ENCODE measurements at places on chromosomes 16 and 17.

DNA sequence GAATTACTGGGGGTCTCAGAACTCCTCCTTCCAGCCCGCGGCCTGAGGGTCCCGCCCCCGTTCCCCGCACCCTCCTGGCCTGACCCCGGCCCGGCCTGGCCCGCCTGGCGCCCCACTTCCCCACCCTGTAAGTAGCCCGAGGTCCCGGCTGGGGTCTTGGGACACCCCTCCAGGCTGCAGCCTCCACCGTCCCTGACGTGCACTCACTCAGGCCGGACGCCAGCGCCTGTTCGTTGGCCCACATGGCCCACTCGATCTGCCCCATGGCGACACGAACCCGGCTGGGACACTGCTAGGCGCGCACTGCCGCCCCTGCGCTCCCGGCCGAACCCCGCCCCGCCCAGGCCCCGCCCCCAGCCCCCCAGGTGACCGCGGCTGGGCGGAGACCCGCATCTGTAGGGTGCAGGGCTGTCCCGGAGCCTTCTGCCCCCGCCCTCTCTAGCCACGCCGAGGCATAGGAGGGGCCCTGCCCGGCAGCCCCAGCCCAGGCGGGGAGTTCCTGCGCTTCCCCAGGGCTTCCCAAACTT is at the start of gene CYBA:
Gene CYBA, minus strand, starts transcription at position 305 of the 527 bp plus-strand sequence. Its CDS starts 40 bp downstream, at position 265.
- DNase-seq: peak; percentile 33

DNA sequence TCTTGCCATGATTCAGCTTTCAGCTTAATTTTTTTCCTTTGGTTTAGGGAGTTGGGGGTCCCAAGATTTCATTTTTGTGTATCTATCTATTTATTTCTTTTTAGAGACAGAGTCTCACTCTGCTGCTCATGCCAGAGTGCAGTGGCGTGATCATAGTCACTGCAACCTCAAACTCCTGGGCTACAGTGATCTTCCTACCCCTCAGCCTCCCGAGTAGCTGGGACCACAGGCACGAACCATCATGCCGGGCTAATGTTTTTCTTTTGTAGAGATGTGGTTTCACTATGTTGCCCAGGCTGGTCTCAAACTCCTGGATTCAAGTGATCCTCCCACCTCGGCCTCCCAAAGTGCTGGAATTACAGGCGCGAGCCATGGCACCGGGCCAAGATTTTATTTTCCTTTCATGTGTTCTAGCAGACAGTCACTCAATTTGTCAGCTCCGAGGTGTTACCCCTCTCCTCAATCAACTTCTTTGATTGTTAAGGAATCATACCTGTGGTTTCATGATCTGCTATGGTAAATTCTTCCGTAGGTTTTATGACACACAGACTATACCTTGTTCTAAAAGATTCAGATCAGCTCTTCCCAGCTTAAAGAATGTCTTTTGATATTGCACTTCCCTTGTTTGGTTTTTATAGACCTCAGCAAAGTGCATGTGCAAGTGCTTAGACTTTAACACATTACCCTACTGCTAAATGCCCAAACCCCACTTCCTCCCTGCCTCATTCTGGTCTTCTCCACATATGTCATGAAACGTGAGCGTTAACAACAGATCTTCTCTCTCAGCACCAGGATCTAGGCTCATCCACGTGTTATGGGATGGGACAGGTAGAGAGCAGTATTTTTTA is 13.0 kb downstream of the UNC45B start:
- no peak for DNase-seq

GRCh38 chr17:48882272-48882671 is 10.3 kb upstream of the ATP5MC1 start:
- DNase-seq: no peak

- DNase-seq: no peak
Measured at GRCh38 chr16:30535106-30535776, 583 bp upstream of the ZNF747 start.

DNA sequence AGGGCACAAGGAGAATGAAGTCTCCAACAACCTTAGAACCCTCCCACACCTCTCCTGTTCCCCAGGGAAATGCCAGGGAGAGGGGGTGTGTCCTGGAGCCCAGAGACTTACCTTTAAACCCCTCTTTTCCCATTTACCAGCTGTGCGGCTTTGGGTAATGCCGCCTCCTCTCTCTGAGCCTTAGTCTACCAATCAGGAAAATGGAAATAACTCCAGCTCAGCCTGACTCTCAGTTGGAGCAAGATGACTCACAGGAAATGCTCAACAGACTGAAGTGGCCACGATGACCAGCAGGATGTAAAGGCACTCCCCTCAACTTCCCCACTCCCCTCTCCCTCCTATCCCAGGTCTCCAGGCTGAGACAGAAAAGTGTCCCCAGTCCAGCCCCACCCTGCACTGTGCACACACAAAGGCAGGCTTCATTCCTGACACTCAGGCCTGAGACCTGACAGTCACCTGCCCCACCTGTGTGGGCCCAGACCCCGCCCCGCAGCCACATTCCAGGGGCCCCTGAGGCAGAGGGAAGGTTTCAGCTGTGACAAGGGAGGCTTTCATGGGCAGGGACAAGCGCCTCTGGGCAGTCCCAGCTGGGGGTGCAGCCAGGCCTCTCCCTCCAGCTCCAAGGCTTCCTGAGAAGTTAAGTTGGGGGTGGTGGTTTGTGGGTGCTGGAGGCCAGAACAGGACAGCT is 3.0 kb upstream of the KRT15 start:
- DNase-seq: no peak

- DNase-seq: peak; percentile 26
Measured at GRCh38 chr16:785563-786535, 2.3 kb downstream of the RPUSD1 start.

DNA sequence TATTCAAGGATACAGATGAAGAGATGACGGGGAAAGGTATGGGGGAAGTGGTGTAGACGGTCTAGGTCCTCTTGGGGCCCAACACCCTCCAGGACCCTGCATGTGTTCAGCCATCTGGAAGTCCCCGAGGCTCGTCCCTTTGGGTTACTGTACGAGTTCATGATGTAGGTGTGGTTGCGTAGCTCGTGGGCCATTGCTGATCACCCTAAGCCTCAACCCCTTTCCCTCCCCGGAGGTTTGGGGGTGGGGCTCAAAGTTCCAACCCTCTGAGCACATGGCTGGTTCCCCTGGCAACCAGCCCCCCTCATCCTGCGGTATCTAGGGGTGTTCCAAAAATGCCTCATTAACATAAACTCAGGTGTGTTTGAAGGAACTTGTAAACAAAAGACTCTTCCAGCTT is 98.8 kb upstream of the METRNL start:
- DNase-seq: no peak

- no peak for DNase-seq
Measured at GRCh38 chr16:85637808-85638647, 24.9 kb downstream of the GSE1 start.

GRCh38 chr17:69809331-69809730 is 265.7 kb upstream of the KCNJ16 start:
- no peak for DNase-seq

GRCh38 chr17:74145756-74146155 is 57.7 kb upstream of the RPL38 start:
- no peak for DNase-seq

DNA sequence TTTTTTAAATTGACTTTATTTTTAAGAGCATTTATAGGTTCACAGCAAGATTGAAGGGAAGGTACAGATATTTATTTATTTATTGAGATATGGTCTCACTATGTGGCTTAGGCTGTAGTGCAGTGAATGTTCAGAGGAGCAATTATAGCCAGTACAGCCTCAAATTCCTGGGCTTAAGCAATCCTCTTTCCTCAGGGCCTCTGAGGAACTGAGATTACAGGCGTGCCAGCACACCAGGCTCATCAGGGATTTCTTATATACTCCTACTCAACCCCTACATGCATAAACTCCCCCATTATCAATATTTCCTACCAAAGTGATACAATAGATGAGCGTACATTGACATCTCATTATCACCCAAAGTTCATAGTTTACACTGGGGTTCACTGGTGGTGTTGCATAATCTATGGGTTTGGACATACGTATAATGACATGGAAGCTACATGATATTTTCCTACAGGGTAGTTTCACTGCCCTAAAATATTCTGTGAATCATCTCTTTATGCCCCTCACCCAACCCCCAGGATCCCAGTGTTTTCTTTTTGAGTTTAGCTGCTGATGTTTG is 33.5 kb downstream of the HS3ST3B1 start:
- no peak for DNase-seq

GRCh38 chr17:40559564-40559916 is 5.7 kb downstream of the CCR7 start:
- DNase-seq: no peak
